Neural crest cell (in vitro differentiated cells): ENCODE measurements at places on chromosomes 4 and X. TPM values are rescaled to one million over a fixed set of nuclear protein-coding genes. Genes with fewer than 3 reads are reported as not detected.

Gene FAM47E
- total RNA-seq = 1.4 and 1.6 TPM in 2 replicates

Gene UGT2A1
- not detected in 2 replicates for total RNA-seq

Gene USO1
- total RNA-seq = 41.2 and 45.5 TPM in 2 replicates

Gene RNF150
- 21.0 and 23.3 TPM in 2 replicates for total RNA-seq

Gene NR3C2
- 0.21 and 0.30 TPM in 2 replicates for total RNA-seq

Gene SLC49A3
- total RNA-seq = 0.77 and 0.91 TPM in 2 replicates

Gene RNF175
- 25.7 and 26.6 TPM in 2 replicates for total RNA-seq

Gene LEF1
- total RNA-seq = 55.0 and 62.1 TPM in 2 replicates

Gene MAN2B2
- 9.4 and 9.8 TPM in 2 replicates for total RNA-seq

Gene ART3
- total RNA-seq = not detected in 2 replicates

Gene PABPC4L
- 4.3 and 4.6 TPM in 2 replicates for total RNA-seq

Gene SMIM31
- total RNA-seq = not detected in 2 replicates

Gene MTMR1
- total RNA-seq = 17.8 and 18.3 TPM in 2 replicates

Gene SLC6A8
- 123 and 125 TPM in 2 replicates for total RNA-seq

Gene VCX3A
- 0.58 and 0.68 TPM in 2 replicates for total RNA-seq

Gene BCORL1
- 46.2 and 53.7 TPM in 2 replicates for total RNA-seq

Gene HSFX2
- not detected in 2 replicates for total RNA-seq

Gene KIAA1210
- total RNA-seq = not detected in 2 replicates

Gene MID1
- total RNA-seq = 47.1 and 48.1 TPM in 2 replicates

Gene MAGEA9B
- not detected in 2 replicates for total RNA-seq

Gene MAML3
- 21.8 and 22.2 TPM in 2 replicates for total RNA-seq

Gene TMEM175
- total RNA-seq = 15.2 and 22.1 TPM in 2 replicates

Gene SERPINA7
- total RNA-seq = not detected in 2 replicates

Gene MAGEA12
- total RNA-seq = not detected in 2 replicates

Gene FGF13
- 81.1 and 85.5 TPM in 2 replicates for total RNA-seq

Gene GJB1
- total RNA-seq = 12.3 and 12.4 TPM in 2 replicates

Gene AVPR2
- total RNA-seq = not detected in 2 replicates

Gene CLIC2
- 0.77 and 2.2 TPM in 2 replicates for total RNA-seq

Gene FAM114A1
- total RNA-seq = 11.3 and 13.4 TPM in 2 replicates

Gene MAGEC1
- not detected in 2 replicates for total RNA-seq

Gene ZGRF1
- total RNA-seq = 36.0 and 38.6 TPM in 2 replicates

Gene CXCL8
- total RNA-seq = not detected in 2 replicates

Gene SSX4B
- not detected in 2 replicates for total RNA-seq
